Right ventricle myocardium inferior (tissue), 1 donor: ENCODE measurements at places on chromosomes 2 and 18. TPM values are rescaled to one million over a fixed set of nuclear protein-coding genes. Genes with fewer than 3 reads are reported as not detected.

DNA sequence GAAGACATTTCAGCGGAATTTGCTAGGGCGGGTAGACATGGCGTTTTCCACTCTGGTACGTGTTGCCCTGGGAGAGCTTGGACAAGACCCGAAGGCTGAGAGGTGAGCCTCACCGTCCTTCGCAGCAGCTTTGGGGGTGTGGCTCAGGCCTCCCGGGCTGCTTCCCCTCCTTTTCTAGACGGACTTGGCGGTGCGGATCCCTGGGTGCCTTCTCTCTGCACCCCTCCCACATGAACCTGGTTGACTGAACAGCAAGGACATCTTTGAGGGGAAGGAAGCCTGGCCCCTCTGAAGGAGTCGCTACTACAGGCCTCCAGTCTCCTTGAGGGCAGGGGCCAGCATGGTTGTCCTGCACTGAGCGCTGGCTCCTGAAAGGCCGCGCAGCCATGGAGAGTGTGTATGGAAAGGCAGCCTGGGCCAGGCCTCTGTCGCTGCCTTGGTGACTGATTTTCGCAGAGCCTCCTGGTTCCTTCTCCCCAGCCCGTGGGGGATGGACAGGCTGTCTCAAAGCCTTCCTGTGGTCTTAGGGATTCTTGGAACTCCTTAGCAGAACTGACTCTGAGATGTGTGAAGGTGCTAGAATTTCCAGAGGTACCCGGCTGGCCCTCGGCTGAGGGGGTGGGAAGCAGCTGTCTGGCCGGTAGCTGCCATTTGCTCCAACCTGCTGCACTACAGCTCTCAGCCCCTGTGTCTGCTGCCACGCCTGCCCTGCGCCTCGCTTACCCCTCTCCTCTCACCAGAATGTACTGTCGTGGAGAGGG, 9.9 kb downstream of the CNNM4 start:
- DNase-seq = no peak

Gene GNAL
- 5.1 TPM for total RNA-seq

DNA sequence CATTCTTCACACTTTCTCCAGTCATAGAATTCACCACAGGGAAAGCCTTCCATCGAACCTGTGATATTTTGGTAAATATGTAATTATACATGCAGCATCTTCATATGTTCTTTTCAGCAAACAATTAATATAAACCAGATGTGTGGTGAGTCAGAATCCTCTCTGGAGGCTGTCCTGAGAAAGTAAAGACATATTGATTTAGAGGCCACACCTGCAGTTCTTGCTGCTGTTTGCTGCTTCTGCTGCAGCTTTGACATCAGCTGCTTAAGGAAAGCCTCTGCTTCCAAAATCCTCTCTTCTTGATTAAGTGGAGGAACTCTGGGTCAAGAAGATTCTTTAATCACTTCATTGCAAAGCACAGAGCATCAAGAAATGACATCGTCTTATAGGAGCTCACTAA, 568.8 kb upstream of the ZEB2 start:
- no peak for DNase-seq

Gene CD207
- 0.41 TPM for total RNA-seq

- DNase-seq = no peak
These were observed 1096.1 kb upstream of the NXPH2 start for GRCh38 chr2:139876321-139876720.

DNA sequence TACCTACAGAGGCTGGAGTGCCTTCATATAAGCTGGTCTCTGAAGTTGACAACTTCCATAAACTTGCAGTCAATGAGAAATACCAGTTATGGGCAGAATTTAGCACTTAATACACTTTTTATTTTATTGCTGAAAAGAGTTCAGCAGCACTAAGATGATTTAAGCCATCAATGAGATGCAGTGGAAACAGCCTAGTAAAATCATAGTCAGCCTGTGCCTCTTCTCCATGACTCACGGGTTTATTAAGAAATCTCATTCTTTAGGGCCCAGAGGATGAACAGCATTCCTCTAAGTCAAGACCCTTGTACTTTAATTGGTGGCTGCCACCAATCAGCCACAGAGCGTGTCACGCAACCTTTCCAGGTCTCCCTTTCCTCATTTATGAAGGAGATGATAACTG, 1357.9 kb upstream of the CELF4 start:
- no peak for DNase-seq

DNA sequence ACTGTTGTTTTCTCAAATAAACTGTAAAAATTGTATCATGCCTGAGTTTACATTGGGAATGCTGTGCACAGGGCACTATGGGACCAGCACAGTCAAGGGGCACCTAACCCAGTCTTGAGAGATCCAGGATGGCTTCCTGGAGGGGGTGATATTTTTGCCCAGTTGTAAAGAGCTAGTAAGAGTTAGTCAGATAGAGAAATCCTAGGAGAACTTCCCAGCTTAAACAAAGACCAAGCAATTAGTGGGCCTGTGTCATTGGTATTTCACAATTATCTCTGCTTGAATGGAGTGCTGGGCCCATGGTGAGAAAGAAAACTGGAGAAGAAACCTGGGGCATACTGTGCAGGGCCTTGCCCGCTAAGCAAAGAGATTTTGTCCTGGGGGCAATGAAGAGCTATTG, 12.2 kb downstream of the XDH start:
- DNase-seq = no peak

Gene IL36A
- total RNA-seq = not detected

GRCh38 chr2:235945608-235946140, 222.5 kb downstream of the GBX2 start:
- no peak for DNase-seq

Gene METTL8
- total RNA-seq = 12.0 TPM

- peak; percentile 91 for DNase-seq
These were observed 4.4 kb downstream of the CCL20 start for GRCh38 chr2:227817850-227818674.

Gene DSC3
- 0.08 TPM for total RNA-seq

DNA sequence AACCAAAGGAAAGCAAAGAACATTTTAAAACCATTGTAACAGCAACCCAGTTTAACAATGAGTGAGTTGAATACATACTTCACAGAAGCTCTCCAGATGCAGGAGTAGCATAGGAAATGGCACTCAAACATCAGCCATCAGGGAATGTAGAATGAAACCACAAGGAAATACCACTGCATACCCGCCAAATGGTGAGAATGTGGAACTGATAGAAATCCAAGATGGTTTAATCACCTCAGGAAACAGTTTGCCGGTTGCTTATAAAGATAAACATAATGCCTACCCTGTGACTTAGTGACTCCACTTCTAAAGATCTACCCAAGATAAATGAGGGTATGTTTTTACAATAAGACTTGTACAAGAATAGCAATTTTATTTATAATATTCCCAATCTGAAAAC, 132.0 kb downstream of the GALNT1 start:
- DNase-seq = no peak

Gene ARHGEF33
- 0.62 TPM for total RNA-seq

GRCh38 chr2:24824966-24825882, 32.0 kb downstream of the CENPO start:
- no peak for DNase-seq

Gene COL3A1
- total RNA-seq = 72.7 TPM

- no peak for DNase-seq
These were observed 17.8 kb downstream of the ERFE start for GRCh38 chr2:238176613-238177012.

Gene SPATA3
- not detected for total RNA-seq

GRCh38 chr2:207938886-207939285, 86.4 kb downstream of the PLEKHM3 start:
- DNase-seq = no peak

DNA sequence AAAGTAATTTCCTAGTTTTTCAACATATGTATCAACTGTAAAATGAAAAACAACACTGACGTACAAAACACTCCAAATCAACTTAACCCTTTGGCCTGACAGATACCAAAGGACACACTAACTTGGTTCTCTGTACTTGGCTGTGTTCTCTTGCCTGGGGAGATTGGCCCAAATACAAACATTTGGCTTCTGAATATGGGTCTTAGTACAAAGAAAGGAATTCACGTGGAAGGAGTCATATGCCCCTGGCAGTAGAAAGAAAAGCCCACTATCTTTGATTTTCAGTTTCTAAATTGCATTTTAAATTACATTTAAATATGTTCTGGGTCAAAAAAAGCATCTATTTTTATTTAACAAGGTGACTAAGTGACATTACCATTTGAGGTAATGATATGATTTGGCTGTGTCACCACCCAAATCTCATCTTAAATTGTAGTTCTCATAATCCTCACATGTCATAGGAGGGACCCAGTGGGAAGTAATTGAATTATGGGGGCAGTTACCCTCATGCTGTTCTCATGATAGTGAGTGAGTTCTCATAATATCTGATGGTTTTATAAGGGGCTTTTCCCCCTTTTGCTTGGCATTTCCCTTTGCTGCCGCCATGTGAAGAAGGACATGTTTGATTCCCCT, 153.6 kb upstream of the CCDC195 start:
- DNase-seq = no peak

DNA sequence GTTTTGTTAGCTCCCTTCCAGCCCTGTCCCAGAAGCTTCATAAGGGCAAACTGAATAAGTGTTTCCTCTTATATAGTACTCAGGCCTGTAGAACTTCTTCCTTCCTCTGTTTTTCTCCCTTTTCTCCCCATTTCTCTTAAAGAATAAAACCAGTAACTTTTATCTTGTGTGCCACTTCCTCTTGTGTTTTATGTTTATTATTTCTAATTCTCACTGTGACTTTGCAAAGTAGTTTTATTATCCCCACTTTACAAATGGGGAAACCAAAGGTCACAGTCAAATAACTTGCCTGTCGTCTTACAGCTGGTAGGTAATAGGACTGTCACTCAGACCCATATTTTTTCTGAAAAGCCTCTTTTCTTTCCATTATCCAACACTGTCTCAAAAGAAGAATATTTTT, 42.4 kb downstream of the RBBP8 start:
- no peak for DNase-seq

GRCh38 chr2:199851883-199852282, 891 bp upstream of the FTCDNL1 start:
- no peak for DNase-seq

Gene ITPRIPL1
- 1.4 TPM for total RNA-seq

- DNase-seq = no peak
These were observed 63.2 kb upstream of the STK39 start for GRCh38 chr2:168310580-168310979.
